Stimulated activated CD4-positive, alpha-beta T cell treated with anti-CD3 and anti-CD28 coated beads, Interleukin-1b, Interleukin-23, amount 100 ng/mL, for 1 hour (primary cell): ENCODE measurements at places on chromosomes 13 and 19.

DNA sequence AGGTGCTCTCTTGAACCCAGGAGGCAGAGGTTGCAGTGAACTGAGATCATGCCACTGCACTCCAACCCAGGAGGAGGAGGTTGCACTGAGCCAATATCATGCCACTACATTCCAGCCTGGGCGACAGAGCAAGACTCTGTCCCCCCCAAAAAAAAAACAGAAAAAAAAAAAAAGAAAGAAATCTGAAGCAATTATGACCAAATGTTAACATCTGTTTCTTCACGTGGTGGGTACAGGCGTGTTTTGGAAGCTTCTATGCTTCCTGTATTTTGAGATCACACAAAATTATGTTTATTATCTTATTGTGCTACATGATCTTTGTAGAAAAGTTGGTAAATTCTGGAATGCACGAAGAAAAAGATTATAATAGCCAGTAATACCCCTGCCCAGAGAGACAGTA is 2.7 kb upstream of the ACP5 start:
- DNase-seq: no peak

GRCh38 chr19:13037161-13037560 is 41.9 kb downstream of the NFIX start:
- DNase-seq: no peak

DNA sequence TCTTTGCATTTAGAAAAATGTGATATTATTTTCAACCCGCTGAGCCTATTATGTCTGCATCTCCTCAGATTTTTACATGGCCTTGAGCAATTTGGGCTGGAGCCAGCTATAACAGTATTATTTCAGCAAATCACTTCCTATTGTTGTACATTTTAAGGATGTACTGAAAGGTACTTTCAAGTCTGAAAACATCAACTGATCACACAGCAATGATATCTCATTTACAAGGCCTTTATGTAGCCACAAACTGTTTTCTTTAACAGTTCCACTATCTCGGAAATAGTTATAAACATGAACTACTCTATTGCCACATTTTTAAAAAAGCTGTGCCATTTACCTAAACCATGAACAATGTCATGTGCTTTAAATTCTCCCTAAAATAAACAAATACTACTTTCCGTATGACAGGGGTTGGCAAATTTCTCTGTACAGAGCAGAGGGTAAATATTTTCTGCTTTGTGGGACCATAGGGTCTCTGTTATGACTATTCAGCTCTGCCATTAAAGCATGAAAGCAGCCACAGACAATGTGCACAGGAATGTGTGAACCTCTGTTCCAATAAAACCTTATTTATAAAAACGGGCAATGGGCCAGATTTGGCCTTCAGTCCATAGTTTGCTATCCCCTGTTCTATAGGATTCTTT is 560.4 kb downstream of the GPC6 start:
- no peak for DNase-seq

GRCh38 chr13:26054896-26055295 is 3.1 kb upstream of the SHISA2 start:
- no peak for DNase-seq

DNA sequence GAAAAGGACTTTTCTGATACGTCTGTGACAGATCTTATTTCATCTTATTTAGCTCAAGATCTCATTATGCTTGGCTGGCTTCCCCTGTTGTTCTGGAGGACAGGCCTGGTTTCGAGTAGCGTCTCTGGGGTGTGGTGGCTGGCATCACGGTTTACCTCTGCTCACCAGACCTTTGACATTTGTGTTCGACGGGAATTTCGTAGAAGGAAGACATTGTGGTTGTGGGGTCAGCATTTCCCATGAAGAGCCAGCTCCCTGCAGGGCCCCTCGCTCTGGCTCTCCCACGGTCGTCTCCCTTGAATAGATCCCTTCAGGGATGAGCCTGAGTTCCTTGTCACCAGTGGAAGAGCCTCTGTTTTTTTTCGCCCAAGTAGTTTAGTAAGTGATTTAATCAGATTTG is 78.6 kb upstream of the TEX29 start:
- DNase-seq: no peak
